ENCODE measurements at places on chromosomes 5 and 9.

- DNase-seq = no peak
Observed at GRCh38 chr5:7202846-7203245, 193.1 kb upstream of the ADCY2 start.

- DNase-seq = no peak
Observed at GRCh38 chr5:139388198-139388821, 1.4 kb downstream of the MZB1 start.

DNA sequence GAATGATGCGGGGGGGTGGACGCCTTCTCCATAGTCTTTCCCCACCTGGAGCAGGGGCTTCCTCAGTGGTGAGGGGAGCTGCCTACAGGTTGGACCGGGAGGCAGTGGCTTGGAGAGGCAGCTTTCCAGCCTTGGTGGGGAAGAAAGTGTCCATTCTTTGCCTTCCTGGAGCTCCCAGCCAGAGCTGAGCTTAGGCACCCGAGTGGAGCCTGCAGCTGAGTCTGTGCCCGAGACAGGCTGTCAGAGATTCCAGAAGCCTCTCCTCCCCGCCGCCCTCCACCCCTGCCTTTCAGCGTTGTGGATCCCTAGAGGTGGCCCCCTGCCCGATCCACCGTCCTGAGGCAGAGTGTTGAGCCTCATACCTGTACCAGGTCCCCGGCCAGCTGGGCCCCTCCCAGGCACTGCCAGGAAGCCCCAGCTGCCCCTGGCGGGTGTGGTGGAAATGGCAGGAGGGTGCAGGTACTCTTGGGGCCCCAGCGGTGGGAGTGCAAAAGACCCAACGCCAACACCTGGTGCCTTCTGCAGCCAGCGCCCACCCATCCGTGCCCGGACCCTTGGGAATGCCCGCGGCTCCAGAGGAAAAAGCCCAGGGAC is 112.0 kb downstream of the RXRA start:
- no peak for DNase-seq

DNA sequence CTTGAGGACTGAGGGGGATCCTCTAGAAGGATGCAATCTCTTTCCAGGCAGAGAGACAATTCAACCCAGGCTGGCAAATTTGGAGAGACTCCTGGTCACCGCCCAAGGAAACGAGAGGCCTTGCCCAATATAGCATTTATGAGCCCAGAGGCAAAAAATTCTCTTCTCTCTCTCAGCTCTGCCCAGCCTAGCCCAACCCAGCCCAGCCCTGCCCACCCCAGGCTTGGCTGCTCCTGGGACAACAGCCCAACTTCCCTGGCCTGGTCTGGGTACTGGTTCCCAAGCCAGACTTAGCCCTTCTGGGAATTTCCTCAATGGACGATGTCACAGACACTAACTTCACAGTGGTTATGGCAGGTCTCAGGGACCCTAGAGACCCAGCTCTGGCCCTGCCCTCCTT is 116.5 kb downstream of the PSD2 start:
- DNase-seq = no peak

- DNase-seq = no peak
Observed at GRCh38 chr5:95915999-95916686, 45.5 kb downstream of the ELL2 start.

- no peak for DNase-seq
Observed at GRCh38 chr5:133480866-133481265, 131.5 kb downstream of the FSTL4 start.

- no peak for DNase-seq
Observed at GRCh38 chr9:128371630-128372117, 500 bp downstream of the URM1 start.

- DNase-seq = no peak
Observed at GRCh38 chr5:143583409-143583808, 179.9 kb upstream of the NR3C1 start.

DNA sequence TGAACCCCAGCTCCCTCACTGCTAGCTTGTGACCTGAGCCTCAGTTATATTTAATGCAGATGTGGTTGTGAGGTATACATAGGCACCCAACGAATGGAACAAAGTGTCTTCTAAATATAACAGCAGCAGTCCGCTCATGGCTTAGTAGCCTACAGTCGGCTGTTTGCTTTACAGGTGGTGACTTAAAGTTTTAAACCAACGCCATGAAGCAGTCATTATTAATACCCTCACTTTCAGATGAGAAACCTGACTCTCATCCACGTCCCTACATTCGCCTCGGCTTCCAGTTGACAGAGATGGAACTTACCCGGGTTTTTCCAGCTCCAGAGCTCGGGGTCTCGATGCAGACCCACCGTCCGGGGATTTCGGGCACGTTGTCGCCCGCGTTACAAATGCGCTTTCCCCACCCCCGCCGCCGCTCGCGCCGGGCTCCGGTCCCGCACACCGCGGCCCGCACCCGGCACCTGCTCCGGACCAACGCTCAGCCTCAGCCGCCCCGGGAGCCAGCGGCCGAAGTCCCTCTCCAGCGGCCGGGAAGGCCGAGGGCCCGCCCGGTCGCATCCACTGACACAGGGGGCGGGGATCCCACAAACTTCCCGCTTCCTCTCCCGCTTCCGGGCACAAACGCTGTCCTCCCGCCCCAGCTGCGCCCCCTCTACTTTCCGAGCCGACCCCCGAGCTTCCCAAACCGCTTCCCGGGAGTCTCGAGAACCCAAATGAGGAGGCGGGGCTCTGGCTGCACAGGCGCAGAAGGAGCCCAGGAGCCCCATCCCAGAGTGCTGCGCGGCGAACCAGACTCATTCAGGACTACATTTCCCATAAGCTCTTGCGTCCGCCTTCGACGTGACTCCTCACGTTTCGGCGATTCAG is at the start of gene ZNF782:
Gene ZNF782 (minus strand): TSS at position 734 of the 870 bp plus-strand sequence. CDS start 2,553 bp downstream, outside the sequence.
- DNase-seq = peak; percentile 97

- DNase-seq = no peak
Observed at GRCh38 chr5:55737793-55738192, at the start of gene DDX4. Gene DDX4, plus strand, starts transcription at chr5:55738061. Its CDS starts 903 bp downstream, at chr5:55738964.

- DNase-seq = no peak
Observed at GRCh38 chr5:172546196-172546595, 91.9 kb upstream of the SH3PXD2B start.

DNA sequence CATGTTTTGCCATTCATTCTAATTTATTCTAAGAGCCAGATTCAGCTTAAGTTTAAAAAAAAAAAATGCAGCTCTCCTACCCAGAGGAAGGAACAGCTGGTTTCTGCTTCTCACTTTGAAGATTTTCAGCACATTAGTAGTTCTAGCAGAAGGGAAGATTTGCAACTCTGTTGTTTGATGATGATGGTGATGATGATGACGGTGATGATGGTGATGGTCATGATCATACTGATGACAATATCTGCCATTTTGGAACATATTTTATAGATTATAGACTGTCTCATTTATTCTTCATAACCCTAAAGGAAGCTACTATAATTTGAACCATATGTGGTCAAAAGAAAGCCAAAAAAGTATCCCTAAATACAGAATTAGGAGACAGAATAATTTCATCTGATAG is 7.9 kb upstream of the MED10 start:
- DNase-seq = no peak

DNA sequence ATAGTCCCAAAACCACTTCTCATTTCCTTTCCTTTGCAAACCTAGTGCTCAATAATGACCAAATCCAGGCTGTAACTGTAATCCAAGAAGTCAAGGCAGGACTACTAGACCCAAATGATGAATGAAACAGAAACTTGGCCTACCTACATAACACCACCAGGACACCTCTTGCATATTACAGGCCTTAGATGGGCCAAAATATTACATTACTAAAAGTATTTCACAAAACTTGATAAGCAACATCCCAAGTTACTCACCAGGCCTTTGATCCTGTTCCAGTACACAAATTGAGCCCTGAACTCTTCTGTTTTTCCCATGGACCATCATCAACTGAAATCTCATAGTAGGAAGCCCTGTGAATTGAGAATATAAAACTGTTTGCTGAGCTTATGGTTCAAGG is 34.8 kb downstream of the NADK2 start:
- no peak for DNase-seq

DNA sequence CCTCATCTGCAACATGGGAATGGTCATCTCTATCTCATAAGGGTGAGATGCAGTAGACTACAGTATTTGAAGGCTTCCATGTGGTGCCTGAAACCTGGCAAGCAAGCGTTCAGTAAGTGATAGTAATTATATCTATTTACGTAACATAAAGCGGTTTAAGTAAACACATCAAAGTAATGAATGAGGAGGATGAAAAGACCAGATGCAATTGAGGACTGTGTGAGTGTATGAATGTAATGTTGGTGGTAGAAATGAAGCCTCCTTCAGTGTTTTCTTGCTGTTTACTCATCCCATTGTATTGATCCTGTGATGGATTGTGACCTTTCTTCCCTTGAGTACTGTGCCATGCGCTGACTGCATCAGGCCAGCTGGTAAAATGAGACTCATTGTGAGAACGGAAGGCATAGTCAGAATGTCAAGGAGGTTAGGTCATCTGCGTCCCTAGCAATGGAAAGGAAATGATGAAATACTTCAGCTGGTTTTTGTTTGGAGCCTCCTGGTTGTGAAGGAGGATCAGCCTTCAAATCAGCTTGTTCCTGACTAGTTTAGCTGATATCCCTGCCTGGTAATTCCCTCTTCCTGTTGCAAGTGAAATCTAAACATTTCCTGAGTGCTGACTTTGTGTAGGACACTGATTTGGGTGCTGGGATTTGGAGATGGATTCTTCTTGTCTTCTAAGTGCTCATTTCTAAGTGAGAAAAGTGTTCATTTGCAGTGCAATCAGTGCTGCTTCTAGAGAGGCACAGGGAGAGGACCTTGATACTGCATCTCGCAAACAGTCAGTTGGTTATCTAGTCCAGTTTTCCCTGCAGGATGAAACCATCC is 35.6 kb downstream of the TNFSF8 start:
- peak; percentile 88 for DNase-seq

- no peak for DNase-seq
Observed at GRCh38 chr9:8696516-8696915, 896.9 kb upstream of the DMAC1 start.

DNA sequence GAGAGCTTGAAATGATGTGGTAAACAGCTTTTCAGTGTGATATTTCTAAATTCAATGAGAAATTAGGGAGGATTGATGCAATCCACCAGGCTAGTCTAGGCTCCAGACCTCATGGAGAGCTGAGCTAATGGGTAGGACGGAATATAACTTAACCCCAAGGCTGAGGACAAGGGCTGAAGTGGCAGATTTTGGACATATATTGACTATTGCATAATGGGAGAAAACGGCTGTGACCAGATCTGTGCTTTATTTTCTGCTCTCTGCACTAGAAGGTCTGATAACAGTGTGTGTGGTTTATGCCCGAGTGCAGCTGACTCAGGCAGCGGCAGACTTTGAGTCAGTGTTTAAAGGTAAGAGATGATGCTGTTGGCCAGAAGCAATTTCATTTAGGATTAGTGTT is 70.6 kb downstream of the ACTBL2 start:
- no peak for DNase-seq

DNA sequence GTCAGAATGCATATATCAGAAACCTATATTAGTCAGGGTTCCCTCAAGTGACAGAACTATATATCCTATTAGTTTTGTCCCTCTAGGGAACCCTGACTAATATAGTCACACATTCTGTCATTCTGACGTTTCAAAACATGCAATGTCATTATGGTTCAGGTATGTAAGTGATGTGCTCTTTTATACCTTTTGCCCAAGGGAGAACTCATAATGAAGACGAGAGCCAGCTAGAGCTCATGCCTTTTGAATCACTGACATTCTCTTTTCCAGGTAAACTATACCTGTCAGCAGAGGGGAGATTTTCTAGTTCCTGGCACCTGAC is 576.7 kb downstream of the LRRC70 start:
- no peak for DNase-seq

GRCh38 chr5:158701406-158702177 is 398.1 kb downstream of the EBF1 start:
- peak; percentile 65 for DNase-seq

- DNase-seq = no peak
Observed at GRCh38 chr9:13244181-13244580, 35.3 kb downstream of the MPDZ start.

DNA sequence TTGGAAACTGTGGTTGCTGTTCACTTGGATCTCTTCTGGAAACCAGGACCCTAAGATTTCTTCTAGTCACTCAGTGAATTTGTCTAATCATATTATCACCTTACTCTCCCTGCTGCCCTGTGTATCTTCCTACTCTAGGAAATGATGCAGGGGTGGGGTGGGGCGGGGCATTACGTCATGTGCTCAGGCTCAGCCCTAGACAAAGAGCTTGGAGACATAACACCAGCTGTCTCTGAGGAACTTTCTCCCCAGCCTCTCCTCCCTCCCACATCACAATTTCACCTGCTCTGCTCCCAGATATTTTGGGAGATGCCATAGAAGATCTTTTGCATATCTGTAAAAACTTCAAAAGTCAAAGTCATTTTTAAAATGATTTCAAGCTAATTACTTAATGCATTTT is 470.4 kb downstream of the ZSWIM6 start:
- no peak for DNase-seq

DNA sequence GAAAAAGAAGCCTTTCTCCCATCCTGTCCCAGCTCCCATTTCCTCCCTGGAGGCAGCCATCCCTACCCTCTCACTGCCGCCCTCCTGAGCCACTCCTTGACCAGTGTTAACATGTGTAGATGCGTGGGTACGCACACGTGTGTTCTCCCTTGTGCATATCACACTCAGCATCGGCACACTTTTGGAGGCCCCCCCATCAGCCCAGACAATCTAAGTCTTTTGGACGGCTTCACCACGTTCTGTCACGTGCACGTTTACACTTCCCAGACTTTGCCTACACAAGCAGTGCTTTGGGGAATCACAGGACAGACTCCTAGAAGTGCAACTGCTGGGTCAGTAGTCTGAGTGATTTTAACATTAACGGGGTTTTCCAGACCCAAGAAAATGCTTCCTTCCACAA is 18.0 kb downstream of the HRH2 start:
- DNase-seq = no peak

DNA sequence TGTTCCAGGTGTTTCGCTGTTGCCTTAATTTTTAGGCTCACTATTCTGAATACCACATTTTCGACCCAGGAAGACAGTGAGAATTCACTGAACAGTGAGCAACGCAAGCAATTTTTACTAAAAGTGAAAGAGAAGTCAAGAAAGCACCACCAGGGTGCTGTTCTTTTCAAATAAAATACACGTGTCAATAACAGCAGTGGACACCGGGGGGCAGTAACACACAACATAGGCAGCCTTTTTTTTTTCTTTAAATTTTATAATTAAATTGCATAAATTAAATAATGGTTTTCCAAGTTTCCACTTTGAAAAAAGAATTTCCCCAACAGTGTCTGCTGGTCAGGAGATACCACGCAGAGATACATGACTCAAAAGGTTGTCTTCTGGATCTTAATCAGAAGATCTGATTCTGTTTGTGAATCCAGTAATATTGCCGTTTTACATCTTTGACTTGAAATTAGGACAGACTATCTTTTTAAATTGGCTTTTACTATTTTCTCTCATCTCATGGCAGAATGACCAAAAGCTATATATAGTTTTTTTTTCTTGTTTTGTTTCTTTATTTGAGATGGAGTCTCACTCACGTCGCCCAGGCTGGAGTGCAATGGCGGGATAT is 47.1 kb upstream of the SH3GL2 start:
- DNase-seq = peak; percentile 53

- DNase-seq = no peak
Observed at GRCh38 chr5:179371681-179372680, 26.7 kb upstream of the ADAMTS2 start.

Data from RWPE1 (cell line).